ENCODE measurements at places on chromosomes 11 and 22.

DNA sequence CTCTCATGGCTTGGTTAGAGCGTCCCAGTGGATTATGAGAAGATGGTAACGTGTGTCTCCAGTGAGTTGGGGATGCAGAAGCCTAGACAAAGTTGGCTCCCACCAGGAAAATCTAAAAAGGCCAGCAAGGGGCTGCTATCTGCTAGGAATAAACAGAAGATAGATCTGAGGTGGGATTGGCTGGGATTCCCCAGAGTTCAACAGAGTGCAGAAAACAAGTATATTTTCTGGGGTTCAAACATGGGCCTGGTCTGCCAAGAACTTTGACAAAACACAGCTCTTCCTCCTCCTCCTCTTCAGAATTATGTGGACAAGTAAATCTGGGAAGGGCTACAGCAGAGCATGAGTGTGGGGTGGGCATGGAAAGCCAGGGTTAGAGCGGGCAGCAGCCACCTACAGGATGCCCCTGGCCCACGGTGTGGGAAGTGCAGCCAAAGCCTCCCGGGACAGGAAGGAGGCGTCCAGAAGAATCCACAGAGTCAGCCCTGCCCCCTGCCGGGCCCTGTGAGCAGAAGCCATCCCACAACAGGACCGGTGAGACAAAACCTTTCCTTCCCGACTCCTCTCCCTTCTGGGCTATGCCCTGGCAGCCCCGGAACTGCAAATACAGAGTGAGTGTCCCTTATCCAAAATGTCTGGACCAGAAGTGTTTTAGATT lies 67.1 kb downstream of the CD82 start:
- no peak for DNase-seq

DNA sequence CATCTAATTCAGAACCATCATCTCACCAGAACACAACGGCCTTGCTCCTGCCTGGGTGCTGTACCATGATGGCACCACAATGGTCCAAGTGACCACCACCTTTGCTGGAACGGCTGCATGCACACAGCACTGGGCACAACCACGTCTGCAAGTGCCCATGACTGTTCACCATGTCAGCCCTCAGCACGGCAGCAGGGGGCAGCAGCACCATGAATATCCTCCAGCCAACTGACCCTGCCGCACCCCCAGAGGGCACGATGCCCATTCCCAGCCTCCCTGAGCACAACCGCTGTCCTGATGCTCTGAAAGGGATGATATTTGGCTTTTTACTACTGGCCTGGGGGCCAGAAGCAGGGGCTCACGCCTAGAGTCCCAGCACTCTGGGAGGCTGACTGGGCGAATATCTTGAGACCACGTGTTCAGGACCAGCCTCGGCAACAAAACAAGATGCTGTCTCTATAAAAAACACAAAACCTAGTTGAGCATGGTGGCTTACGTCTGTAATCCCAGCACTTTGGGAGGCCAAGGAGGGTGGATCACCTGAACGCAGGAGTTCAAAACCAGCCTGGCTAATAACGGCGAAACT lies 25.7 kb downstream of the DRD4 start:
- no peak for DNase-seq

DNA sequence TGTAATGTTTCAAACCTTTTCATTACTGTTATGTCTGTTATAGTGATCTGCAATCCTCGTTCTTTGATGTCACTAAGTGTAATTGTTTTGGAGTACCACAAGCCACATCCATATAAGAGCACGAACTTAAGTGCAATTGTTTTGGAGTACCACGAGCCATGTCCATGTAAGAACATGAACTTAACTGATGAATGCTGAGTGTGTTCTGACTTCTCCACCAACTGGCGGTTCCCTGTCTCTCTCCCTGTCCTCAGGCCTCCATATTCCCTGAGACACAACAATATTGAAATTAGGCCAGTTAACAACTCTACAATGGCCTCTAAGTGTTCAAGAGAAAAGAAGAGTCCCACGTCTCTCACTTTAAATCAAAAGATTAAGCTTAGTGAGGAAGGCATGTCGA lies 23.5 kb downstream of the TESMIN start:
- DNase-seq = no peak

DNA sequence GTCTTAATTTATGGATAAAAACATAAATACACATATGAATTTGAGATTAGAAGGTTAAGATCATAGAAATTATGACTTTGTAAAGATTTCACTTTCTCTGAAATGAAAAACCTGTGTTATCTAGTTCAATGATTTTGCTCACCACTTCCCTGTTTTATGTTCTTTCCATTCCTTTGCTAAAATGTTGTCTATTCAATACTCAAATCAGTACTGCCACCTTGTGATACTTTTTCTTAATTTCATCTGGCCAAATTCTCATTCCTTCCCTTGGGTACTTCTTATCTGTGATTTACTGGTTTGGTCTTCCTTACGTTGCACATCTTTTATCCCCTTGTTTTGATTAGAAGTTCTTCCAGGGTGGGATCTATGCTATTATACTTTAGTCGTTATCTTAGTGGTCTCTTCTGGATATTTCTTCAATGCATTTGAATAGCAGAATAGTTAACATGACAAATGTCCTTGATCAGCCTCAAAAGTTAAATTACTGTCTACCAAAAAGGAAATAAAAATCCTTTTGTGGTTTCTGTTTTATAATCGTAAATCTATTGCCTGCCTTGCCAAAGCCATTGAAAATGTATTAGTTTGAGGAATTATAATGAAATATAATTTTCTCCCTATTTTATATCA lies 197.0 kb downstream of the PGR start:
- DNase-seq = no peak
